ENCODE measurements at places on chromosomes 1 and 21.

- no peak for DNase-seq
These were observed 11.8 kb downstream of the TESK2 start for GRCh38 chr1:45479039-45479748.

- DNase-seq = no peak
These were observed 142.1 kb downstream of the KCNT2 start for GRCh38 chr1:196466166-196466565.

- no peak for DNase-seq
These were observed 42.0 kb downstream of the ACOT7 start for GRCh38 chr1:6351480-6352137.

- DNase-seq = no peak
These were observed 76.4 kb upstream of the MARK1 start for GRCh38 chr1:220451532-220451931.

GRCh38 chr1:7549277-7550161 lies 221.6 kb upstream of the VAMP3 start:
- no peak for DNase-seq

GRCh38 chr1:25624156-25624555 lies 7.6 kb downstream of the MAN1C1 start:
- DNase-seq = peak; percentile 5

- DNase-seq = peak; percentile 83
These were observed at the start of gene ADGRL2 for GRCh38 chr1:81800695-81801650. Gene ADGRL2, plus strand, starts transcription at chr1:81800934. Its CDS starts 36,051 bp downstream, at chr1:81836985.

DNA sequence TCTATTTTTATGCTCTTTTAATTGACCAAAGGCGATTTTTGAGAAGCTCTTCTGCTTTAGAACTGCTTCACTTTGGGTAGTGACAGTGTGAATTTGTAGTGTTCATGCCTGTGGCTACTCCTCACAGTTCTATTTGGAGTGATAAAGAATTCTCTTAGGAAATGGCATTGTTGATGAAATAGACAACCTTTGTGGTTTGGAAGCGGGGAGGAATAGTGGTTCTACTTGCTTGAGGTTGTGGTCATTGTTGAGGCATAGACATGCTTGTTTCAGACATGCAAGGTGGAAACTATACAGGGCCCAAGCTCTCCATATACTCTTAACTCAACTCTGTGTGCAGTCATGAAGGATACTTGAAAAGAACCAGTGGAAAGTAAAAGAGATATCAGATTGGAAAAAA lies 481.1 kb upstream of the NEGR1 start:
- no peak for DNase-seq

DNA sequence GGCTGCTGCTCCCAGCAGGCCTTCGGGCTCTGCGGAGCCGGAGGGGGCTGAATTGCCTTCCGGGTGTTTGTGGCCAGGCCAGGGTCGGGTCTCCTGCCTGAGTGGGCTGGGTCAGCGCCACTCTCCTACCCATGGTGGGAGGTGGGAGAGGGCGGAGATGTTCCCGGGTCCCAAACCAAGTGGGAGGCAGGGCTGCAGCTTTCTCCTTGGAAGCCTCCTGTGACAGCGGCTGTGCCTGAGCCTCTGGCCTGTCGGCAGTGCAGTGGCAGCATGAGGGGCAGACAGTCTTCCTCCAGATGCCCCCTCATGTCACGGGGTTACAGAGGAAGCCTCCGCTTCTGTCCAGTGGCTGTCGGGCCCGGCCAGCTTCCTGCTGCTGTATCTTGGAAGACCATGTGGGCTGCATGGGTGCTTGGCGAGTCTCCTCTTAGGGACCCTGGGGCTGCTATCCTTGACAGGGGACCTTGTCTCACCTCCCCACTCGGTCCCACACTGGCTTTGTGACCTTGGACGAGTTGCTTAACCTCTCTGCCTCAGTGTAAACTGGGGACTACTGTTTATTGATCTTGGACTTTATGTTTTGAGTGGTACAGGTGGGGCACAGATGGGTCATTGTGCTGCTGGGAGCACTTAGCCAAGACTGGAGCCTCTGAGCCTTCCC lies 4.3 kb downstream of the SKI start:
- DNase-seq = no peak

- no peak for DNase-seq
These were observed 189.6 kb downstream of the SMYD3 start for GRCh38 chr1:246317332-246318035.

DNA sequence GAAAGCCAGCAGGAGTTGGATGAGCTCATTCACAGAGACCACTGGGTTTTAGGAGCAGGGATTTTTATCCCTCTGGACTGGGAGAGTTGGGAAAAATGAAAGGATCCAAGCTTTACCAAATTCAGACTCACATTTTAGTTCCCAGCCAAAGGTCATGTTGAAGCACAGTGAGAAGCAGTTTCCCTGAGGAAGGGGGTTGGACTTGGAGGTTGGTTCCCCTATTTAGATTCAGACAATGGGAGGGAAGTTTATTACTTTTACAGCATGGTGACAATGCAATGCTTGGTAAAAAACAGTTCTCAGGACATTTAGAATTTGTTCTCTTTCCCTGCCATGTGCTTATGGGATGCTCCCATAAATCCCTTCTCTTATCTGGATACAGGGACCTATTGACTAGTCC lies 57.3 kb upstream of the ZNF648 start:
- DNase-seq = no peak

GRCh38 chr1:41521766-41522165 lies 37.3 kb upstream of the EDN2 start:
- DNase-seq = peak; percentile 80

GRCh38 chr1:156115514-156116374 lies 1.2 kb downstream of the LMNA start:
- DNase-seq = peak; percentile 78

DNA sequence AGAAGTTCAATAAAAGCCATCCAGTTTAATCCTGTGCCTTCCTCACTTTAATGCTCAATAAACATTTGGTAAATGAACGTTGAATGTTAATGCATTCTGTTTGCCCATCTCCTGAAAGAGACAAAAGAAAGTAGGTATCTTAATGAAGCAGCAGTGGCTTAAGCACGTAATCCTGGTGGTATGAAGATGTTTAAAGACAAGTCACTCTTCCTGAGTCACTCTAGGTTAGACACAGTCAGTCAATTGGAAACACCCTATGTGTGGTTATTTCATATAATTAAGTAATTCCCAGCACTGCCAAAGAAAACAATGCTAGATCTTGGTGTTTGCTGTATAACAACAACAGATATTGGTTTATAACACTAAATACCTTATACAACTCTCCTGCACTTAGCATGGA lies 334.0 kb upstream of the FMN2 start:
- no peak for DNase-seq

DNA sequence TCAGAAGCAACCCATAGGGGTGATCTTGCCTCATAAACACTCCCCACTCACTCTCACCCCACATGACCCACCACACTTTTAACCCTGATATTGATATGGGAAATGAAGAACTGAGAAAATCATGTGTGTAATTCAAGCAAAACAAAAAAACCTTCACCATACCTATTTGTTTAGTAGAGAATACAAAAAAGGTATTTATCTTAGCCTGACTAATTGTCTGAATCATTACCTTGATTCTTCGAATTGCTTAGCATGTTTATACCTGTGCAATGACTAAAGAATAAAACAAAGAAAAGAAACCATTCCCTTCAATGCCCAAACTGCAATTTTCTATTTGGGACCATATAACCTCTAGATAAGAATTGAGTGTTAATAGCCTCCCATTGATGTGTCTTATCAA lies 1.8 kb downstream of the CLDN17 start:
- no peak for DNase-seq

- DNase-seq = no peak
These were observed 43.7 kb downstream of the BTBD8 start for GRCh38 chr1:92123868-92124267.

GRCh38 chr1:233631810-233632405 lies 18.0 kb downstream of the KCNK1 start:
- DNase-seq = no peak

- DNase-seq = no peak
These were observed 89.2 kb downstream of the TRIM11 start for GRCh38 chr1:228317411-228317828.

DNA sequence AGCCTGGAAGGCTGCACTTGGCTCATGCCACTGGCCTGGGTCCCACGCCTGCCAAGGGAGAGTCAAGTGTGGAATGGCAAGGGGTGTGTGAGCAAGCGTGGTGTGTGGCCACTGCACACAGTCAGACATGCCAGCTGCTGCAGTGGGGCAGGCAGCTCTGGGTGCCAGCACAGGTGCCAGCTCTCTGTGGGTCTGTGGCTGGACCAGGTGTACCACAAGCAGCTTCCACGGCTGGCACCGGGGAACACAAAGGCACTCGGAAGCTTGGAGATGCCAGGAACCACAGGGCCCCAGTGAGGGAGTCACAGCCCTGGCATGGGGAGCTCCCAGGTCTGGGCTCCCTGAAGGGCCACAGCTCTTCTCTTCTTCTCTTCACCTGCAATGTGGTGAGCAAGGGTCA lies 34.8 kb downstream of the ACTL8 start:
- no peak for DNase-seq

DNA sequence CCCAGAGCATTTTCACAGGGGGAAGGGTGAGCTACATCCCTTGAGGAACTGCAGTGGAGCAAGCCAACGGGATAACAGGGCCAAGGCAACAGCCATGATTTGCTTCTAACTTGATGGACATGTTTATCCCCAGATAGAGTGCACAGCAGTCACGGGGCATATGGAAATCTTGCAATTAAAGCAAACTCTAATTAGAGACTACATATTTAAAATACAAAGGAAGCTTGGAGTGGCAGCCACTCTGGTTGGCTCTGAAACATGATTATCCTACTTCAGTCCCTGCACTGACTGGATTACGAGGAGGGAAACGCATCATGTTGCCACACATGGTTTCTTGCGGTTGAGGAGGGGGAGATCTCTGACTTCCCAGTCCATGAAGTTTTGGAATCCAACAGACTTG lies 60.8 kb downstream of the BEND5 start:
- no peak for DNase-seq

GRCh38 chr1:35432231-35432630 lies 125.0 kb downstream of the KIAA0319L start:
- DNase-seq = peak; percentile 13

DNA sequence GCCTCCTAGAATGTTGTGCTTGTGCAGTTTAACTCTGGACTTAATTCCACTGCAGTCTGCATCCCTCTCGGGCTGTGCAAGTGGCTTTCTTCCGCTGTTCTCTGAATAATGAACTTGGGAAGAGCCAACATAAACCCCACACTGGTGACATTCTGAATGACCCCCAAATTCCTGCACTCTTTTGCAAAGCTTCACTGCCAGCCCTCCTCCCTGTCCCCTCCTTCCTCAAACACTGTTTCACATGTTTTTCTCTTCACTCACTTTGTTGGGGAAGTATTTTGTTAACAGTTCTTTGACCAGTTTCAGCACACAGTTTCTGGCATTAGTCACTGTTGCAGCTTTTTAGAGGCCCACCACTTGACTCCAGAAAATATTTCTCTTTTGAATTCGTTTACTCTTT lies 39.7 kb downstream of the GNG12 start:
- DNase-seq = no peak

GRCh38 chr1:152517237-152517811 lies 3.0 kb downstream of the CRCT1 start:
- DNase-seq = no peak

GRCh38 chr1:184781941-184782340 lies 27.3 kb upstream of the EDEM3 start:
- DNase-seq = no peak

- peak; percentile 51 for DNase-seq
These were observed 27.7 kb downstream of the ARHGEF19 start for GRCh38 chr1:16184557-16185303.

GRCh38 chr1:220077887-220078286 lies 11.7 kb downstream of the BPNT1 start:
- no peak for DNase-seq

- DNase-seq = no peak
These were observed 1.7 kb downstream of the PTP4A2 start for GRCh38 chr1:31936278-31936980.

GRCh38 chr1:72011721-72012120 lies 270.6 kb downstream of the NEGR1 start:
- no peak for DNase-seq

DNA sequence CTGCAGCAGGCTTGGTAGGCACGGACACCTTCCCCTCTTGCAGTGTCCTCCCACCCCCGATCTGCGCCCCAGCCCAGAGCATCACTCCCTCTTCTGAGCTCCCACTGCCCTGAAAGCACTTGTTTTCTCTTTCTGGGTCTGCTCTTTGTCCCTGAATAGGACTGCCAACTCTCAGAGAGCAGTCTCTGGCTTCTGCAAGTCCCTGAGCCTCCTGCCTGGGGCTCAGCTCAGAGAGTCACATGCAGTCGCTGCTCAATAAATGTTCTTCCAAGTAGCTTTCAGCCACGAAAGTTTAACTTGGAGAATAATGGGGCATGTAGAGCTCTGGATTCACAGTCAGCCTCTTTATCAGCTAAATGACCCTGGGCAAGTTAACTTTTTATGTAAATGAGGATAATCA lies 205.6 kb downstream of the HIVEP3 start:
- no peak for DNase-seq

DNA sequence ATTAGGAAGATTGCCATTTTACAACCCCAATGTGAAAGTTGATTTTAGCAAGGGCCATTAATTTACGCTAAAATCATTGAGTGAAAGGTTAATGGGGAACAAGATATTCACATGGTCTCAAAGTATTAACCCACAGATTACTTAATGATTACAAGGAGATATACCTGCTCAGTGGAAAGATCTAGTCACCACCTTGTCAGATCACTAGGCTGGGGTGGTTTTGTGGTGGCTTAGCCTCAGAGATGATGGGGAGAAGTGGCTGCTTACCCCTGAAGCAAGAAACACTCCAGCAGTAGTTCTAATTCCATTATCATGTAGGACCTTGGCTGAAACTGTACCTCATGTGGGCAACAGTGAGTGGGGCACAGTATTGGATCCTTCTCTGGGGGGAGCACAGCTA lies 20.1 kb upstream of the TRIM33 start:
- DNase-seq = no peak

DNA sequence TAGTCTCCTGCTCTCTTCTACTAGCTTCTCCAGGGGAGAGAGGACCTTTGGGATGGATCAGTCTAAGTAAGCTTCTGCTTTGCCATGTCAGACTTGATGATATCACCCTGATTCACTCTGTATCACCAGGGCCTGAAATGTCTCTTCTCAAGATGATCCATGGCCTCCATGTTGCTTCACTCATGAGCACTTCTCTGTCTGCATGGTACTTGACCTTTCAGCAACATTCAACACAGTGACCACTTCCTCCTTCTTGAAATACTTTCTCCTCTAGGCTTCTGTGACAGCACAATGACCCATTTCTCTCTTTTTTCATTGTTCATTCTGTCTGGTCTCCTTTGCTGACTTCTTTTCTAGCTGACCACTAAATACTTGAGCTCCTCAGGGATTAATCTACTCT lies 35.3 kb upstream of the NGF start:
- no peak for DNase-seq

DNA sequence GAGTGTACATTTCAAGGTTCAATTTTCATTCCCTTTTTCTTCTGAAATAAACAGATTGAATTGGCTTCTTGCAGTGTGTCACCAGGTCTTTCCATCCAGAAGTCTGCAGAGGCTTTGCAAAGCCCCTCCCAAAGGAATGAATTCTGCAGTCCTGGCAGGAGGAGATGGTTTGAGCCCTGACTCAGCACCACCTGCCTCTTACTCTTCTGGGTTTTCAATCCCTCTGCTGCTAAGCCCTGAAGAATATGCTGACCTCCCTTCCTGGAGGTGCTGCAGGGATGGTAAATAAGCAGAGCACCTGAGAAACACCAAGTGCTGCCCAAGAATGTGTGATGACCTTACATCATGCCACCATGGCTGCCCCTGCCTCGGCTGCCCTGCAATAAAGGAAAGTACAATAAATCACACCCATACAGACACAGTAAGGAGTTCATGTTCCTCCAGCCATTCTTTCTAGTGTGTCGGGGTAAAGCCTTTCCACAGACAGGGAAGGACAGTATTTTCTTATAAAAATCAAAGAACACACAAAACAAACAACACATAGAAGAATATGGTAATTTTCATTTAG lies 209.2 kb downstream of the ZNF326 start:
- DNase-seq = no peak
